ENCODE measurements at places on chromosomes 5 and 9.

DNA sequence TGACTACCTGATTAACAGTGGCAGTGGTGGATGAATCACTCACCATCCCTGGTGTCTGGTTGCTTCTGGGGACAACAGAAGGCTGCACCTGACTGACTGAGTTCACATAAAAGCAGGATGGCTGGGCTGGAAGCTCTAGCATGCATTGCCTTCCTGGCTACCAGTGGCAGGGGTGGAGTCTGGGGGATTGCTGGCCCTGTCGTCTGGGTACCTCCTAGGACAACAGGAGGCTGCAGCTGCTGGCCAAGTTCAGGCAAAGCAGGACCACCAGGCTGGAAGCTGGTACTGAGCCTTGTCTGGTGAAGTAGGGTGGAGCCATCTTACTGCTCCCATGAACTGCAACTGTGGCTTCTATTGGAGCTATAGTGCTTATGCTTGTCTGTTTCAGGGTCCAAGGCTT, 480.8 kb upstream of the CTNND2 start:
- DNase-seq, result no peak

GRCh38 chr5:33637011-33637410, 196.2 kb downstream of the TARS1 start:
- no peak for DNase-seq

DNA sequence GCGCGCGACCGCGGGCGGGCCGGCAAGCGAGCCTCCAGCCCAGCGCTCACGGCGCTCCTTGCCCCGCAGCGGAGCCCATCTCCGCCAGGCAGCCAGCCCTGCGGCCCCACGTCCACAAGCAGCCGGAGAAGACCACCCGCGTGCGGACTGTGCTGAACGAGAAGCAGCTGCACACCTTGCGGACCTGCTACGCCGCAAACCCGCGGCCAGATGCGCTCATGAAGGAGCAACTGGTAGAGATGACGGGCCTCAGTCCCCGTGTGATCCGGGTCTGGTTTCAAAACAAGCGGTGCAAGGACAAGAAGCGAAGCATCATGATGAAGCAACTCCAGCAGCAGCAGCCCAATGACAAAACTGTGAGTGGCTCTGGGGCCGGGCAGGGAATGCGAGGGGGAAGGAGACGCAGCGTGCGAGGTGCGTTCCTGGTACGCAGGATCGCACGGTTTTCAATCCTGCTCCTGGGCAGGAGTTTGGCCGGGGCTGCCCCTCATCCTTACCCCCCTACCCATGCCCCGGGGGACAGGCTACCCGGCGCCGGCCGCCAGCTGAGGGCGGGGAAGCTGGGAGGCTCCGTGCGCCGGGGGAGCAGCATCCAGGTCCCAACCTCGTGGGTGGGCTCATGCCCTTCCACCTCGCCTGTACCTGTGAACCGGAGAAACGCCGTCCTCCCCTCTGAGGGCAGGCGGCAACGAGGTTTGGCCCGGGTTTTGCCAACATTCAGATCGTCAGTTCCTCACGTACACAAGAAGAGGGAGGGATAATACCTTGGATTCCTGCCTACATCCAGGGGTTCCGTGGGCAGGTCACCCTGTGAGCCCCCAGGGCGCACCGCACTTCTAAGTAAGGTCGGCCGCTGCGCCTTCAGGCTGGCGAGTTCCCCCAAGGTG, 6.6 kb downstream of the ISL1 start:
- peak; percentile 33 for DNase-seq

DNA sequence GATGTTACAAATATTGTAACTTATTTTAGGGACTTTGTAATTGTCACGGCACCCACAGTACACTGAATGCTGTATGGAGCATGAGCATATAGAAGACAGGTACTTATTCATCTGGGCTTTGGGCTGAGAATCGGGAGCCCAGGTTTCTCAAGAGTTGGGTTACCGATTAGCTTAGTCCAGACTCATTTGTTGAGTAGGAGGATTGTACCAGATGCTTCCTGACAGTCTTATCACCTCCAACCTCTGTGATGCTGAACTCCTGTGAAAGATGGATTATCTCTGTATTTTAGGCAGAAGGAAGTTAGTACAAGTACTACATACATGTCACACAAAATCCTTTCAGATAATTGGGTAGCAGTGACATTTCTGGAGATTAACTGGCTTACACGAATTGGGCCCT, 79.2 kb downstream of the SV2C start:
- no peak for DNase-seq

DNA sequence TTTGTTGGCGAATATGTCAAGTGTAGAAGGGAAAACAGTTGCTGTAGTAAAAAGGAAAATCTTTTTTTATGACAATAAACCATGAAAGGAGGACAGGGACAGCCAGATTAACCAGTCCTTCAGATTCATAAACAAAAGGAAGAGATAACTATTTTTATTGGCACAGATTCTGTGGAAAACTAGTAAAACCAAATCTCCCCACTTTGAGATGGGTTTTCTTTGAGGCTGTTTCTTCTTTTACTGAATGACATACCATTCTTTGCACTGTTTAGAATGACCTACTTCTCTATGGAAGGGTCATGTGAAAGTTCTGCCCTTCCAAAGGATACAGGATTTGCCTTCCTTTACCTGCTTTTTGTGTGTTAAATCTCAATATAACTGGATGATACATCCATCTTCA, 13.7 kb downstream of the CAST start:
- DNase-seq, result no peak

- peak; percentile 21 for DNase-seq
Measured at GRCh38 chr5:138180183-138180782, 1.4 kb downstream of the KIF20A start.

DNA sequence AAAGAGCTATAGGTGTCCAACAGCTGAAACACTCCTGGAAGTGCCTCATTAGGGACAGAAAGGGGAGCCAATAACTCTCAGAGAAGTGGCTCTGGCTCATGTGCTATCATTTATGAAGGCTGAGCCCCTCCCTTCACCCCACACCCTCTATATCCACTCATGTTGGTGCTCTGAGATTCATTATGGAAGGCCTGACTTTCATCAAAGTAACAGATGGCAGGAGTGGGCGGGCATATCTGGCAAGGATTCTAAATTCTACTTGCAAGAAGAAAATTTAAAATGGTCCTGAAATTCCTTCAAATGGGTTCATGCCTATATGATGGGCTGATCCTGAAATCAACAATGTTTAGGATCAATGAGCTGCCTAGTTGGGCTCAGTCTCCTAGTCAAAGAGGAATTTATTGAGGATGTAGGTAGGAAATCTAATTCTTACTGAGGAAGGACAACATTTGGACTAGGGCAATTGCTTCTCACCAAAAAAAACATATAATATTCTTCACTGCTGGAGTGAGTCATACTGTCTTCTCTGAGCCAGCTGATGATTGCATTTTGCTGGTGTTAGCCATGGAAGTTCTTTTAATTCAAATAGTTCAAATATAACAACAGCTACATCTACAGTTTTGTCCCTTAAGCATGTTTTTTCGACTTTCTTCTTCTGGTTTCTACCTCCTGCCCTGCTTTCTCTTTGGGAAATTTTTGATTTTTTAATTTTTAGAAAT, 23.5 kb downstream of the NMRK1 start:
- DNase-seq, result peak; percentile 76

DNA sequence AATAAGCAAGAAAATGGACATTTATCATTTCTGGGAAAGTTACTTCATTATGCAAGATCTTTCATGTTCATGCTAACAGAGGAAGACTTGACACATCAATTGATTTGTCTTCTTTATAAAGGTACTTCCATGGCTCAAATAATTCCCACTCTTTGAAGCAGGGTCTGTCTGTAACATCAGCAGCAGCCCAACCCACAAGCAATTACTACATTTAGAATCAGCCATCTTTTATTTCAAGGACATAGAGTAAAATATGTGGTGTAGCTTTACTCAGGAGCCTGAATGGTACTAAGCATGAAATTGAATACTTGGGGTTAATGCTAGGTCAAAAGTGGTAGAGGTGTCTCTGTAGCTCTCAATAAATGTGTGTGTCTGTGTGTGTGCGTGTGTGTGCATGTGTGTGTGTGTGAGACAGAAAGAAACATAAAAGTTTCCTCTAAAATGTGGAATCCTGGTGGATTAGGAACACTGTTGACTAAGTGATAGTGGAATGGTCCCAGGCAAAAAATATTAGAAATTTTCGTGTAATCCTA, 581.1 kb downstream of the CAAP1 start:
- no peak for DNase-seq

DNA sequence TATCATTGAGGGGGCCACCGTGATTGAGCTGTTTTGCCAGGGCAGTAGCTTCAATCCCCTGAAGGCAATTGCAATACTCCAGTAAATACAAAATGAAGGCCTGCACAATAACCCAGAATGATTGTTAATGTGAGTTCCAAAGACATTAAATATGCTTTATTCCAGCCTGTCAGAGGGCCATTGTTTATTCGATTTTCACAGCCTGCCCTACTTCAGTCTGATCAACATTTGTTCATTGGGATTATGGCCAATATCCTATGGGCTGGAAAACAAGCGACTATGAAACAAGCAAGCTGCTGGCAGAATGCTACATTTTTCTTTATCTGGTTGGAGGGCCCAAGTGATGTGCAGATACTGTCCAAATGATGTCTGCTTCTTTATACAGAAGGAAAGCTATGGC, 543.1 kb downstream of the TLE1 start:
- DNase-seq, result no peak

DNA sequence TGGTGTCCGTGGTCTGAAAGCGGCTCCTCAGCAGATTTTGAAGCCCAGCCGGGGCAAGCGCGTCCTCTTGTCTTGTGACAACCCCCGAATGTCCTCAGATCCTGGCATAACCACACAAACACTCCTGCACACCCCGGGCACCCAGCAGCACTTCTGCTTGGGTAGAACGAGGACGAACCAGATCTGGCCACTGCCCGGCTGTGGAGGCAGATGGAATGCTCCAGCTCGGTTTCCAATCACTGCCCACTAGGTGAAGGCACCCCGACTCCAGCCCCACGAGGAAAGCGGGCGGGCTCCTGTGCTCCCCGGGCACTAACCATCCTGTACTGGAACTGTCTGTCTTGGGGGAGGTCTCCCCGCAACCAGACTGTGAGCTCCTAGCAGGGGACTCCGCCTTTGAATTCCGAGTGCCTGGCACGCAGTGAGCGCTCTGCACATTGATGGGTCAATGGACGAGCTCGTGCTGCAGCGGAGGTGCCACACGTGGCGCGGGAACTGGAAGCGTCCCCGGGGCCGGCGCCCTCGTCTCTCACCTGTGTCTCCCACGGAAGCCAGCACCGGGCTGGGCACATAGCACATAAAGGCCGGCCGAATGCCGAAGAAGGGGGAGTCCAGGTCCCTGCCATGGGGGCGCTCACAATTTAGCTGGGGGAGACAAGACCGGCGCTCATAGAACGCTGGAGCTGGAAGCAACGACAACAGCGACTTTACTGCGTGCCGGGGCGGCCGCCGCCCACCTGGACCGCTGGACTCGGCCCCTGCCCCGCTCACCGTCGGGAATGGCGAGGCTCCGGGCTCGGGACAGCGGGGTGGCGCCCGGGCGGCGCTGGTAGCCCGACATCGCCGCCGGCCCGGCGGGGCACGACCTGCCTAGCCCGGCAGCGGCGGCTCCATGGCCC, 608 bp downstream of the ENTR1 start:
- peak; percentile 72 for DNase-seq

DNA sequence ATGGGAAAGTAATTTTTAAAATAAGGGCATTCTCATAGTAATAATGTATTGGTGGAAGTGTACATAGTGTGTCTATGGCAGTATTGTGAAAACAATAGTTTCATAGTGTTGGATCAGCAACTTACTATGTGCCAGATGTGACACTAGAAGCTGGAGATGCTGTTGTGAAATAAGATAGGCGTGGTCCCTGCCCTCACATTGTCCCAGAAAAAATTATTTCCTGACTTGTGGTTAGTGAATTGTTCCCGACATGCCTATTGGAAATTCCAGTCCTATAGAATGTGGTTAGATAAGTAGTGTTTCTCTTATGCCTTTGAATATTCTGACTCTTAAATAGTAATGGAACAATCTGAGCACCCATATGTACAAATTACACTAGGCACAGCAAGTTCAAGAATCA, 55.3 kb upstream of the MTAP start:
- DNase-seq, result peak; percentile 21

DNA sequence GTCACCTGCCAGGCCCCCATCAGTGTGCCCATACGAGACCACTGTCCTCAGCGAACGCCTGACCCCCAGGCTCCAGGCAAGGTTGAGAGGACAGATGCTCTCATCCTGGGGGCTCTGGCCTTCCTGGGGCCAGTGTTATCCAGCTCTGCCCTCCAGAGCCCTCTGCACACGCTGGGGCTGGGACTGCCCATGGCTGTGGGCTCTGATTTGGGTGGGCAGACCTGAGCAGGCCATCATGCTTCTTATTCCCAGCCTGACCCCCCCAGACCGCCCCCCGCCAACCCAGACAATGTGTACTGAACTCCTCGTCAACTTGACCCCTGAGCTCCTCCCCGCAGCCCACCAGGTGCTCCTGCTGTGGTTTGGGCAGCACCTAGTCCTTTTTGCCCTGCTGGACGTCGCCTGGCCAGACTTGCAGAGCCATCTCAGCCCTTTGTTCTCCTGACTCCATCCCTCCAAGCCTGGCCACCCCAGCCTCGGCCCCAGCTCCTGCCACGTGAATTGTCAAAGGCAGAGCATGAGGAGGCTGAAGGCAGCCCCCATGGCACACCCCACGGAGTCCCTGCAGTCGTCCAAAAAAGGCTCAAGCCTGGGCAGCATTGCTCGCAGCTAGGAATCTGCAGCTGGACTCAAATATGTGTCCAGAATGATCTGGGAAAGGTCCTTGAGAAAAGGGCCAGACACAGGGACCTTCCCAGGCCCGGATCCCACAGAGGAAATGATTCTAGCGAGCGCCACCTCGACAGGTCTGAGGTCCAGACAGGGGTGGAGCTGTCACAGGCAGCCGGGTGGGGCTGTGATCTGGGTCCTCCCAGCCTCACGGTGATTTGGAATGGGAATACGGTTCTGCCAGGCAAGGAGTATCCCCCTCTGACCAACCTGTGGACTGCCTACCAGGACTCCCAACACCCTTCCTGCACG, 87.0 kb downstream of the ADAMTS2 start:
- no peak for DNase-seq

DNA sequence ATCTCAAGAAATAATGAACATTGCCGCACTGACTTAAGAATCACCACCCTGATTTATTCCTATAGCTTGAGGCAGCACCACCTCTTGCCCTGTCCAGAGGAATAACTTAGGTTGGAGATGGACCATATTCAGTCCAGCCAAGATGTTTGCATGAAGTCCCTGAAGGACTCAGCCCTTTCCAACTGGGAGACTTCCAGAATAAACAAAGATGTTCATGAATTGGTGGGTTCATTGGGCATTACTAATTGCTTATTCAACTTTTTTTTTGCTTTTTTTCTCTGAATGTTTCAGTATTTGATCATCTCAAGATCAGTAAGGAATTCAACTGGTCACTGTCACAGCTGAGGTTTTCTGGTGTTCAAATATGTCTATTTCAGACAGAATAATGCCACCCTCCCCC, 470.6 kb downstream of the CCDC171 start:
- DNase-seq, result peak; percentile 41

- no peak for DNase-seq
Measured at GRCh38 chr5:98798847-98799246, 25.4 kb downstream of the RGMB start.

- no peak for DNase-seq
Measured at GRCh38 chr5:161007879-161008278, 155.9 kb upstream of the ATP10B start.

GRCh38 chr5:15487228-15487627, 12.8 kb upstream of the FBXL7 start:
- DNase-seq, result no peak

GRCh38 chr9:112233769-112234168, 58.7 kb upstream of the SUSD1 start:
- DNase-seq, result peak; percentile 63

Data from GM03348 (cell line).